Muscle of leg (tissue), 16 donors: ENCODE measurements at places on chromosomes 4 and X. TPM values are rescaled to one million over a fixed set of nuclear protein-coding genes. Genes with fewer than 3 reads are reported as not detected.

DNA sequence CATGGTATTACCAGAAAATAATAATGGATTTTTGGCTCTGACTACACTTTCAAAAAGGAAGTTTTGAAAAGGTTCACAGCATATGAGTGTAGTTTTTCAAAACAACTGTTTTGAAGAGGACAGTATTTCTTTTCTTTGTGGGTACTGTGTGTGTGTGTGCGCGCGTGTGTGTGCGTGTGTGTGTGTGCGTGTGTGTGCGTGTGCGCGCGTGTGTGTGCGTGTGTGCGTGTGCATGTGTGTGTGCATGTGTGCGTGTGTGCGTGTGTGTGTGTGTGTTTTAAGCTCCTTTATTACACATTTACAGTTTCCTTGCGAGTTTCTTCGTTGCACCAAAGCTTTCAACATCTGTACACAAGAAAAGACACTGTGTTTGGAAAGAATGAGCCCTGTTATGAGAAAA is 755.4 kb downstream of the SH3BGRL start:
- no peak overlapping the region for H3K4me3 ChIP-seq
- no peaks in the 10 kb centered on the region for H3K4me1 ChIP-seq
- H3K27me3 ChIP-seq: no peaks in the 10 kb centered on the region
- DNase-seq: no peak
- no peak overlapping the region for H3K27ac ChIP-seq

SLC34A2 gene
- total RNA-seq: 0.04 TPM

- H3K36me3 ChIP-seq: no peaks in the 10 kb centered on the region
- H3K27me3 ChIP-seq: no peaks in the 10 kb centered on the region
- no peaks in the 10 kb centered on the region for H3K4me1 ChIP-seq
- no peak overlapping the region for H3K27ac ChIP-seq
- DNase-seq: no peak
These were observed 101.1 kb downstream of the TMA16 start for GRCh38 chr4:163595580-163595979.

- H3K4me1 ChIP-seq: peaks cover 12% of the 10 kb centered on the region
- H3K4me3 ChIP-seq: no peak overlapping the region
- no peak overlapping the region for H3K27ac ChIP-seq
These were observed 42.2 kb downstream of the SMIM20 start for GRCh38 chr4:25956260-25956659.
